ENCODE measurements at places on chromosomes 12 and 14.

- no peak for DNase-seq
Observed at GRCh38 chr12:45575823-45576475, 153.6 kb upstream of the ARID2 start.

GRCh38 chr12:62700091-62700880 is 233.7 kb downstream of the MON2 start:
- no peak for DNase-seq

DNA sequence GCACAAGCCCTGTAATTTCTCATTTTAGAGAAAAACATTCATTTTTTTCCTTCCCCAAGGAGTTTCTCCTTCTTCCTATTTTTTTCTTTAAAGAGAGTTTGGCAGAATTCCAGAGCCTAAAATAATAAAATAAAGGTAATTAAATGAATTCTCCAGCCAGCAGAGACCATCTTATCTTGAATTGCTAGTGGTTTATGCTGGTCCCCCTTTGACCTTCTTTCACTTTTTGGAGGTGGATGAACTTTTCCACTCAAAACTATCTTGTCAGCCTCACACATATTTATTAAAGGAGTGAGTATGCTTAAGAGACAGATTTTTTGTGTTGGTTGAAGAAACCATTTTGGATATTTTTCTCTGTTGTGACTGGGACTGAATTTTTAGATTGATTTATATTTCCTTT is 47.6 kb downstream of the ADIPOR2 start:
- DNase-seq = no peak

DNA sequence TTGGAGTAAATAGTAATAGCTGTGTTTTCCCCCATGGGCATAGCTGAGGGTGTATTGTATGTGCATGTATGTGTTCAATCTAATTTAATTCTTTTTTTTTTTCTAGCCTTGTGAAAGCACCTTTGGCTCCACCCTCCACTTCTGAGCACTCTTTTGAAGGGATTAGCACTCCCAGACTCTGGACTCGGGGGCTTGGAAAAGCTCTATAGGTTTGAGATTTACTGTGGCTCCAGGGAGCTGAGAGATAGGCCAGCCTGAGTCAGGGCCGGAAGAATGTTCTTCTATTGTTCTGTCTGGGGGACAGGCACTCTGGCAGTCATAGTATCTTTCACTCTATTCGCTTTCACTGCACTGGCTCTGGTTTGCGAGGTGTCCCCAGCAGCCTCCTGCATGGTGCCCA is 540.0 kb upstream of the TBX3 start:
- no peak for DNase-seq

DNA sequence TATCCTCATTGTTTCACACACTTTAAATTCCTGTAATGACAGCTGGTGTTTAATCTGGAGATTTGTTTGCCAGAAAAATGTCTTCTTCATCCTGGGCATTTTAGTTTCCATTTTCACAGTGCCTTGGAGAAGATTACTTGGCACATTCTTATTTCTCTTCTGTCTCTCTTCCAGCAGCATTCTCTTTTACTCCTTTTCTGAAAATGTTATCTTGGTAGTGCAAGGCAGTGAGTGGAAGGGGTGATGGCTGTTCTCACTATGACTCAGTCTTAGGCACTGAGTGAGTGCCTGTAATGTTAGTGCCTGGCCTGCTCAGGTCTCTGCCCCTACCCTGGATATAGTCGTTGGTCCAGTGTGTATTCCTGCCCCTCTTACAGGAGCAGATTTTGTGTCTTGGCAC is 13.1 kb downstream of the CLECL1 start:
- no peak for DNase-seq

GRCh38 chr12:120965534-120966091 is 12.7 kb upstream of the HNF1A start:
- no peak for DNase-seq

DNA sequence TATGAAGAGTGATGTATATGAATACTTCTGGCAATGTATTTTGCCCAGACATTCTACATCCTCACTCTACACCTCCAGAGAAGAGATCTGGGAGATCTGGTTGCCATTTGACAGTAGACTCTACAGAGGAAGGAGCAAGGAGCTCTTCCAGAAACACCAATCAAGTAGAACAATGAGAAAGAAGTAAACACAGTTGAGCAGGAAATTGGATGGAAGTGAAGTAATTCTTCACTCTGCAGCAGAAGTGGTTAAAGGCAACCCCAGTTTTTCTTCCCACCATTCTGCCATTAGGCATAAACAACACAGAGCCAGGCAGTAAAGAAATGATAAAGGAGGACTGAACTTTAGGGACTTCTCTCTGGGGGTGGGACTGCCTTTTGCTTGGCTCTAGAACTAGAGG is 48.5 kb upstream of the PRICKLE1 start:
- no peak for DNase-seq

DNA sequence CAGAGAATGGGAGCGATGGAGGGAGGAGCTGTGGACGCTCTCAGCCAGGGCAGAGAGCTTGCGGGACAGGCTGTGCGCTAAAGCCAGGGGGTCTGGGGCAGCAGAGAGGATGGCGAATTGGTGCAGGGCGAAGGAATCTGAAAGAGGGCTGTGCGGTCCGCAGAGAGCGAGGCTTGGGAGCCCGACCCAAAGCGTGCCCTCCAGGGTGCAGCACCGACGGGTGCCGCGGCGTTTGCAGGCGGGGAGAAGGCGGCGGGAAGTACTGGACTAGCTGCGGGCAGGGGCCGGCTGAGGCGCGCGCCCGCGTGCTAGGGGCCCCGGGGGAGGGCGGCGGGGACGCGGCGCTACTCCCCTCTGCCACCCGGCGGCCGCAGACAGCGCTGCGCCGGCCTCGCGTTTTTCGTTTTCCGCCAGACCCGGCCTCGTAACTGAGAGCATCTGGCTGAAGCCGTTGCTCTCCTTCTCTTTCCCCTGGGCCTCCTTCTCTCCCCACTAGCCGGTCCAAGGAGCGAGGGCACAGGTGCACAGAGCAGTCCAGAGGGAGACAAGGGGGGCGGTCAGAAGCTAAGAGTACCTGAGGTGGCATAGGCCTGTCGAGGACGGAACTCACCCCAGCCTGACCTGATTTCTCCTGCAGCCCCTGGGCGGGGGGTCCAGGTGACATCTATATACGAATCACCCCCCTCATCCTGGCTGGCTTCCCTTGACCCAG is 24.9 kb downstream of the SLC6A12 start:
- DNase-seq = peak; percentile 65

DNA sequence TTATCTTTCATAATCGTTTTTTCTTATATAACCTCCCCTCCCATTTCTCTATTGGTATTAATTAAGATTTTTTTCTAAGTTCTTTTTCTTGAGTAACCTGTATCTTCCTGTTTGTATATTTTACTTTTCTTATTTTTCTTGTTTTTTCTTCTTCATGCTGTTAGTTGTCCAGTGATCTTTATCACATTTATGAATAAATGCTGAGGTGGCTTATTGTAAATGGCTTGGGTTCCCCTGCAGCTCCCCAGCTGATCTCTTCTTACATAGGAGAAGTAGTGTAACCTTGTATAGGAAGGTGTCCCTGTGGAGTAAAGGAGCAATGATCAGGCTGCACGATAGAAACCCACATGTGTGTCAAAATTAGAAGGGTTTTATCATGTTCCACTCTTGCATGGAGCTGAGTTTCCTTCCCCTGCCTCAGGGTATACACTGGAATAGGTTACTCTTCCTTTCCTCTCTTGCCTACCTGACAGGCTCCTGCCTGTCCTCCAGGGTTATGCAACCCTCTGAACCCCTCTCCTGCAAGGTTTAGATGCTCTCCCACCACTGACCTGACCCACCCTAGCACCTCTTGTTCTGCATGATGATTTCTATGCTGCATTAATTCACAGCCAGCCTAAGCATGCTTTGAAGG is 334.8 kb upstream of the RGS6 start:
- DNase-seq = no peak

- DNase-seq = no peak
Observed at GRCh38 chr12:14153803-14154202, 172.4 kb upstream of the GRIN2B start.

GRCh38 chr14:74569806-74570591 is 42.0 kb downstream of the LTBP2 start:
- DNase-seq = no peak

- DNase-seq = no peak
Observed at GRCh38 chr14:51593397-51593796, 58.3 kb upstream of the FRMD6 start.

- DNase-seq = peak; percentile 57
Observed at GRCh38 chr14:100586403-100587085, 673 bp downstream of the BEGAIN start.

- no peak for DNase-seq
Observed at GRCh38 chr14:90965765-90966164, 94.7 kb downstream of the RPS6KA5 start.

All from NCI-H2081 (cell line).